Tibial nerve (tissue), 4 donors: ENCODE measurements at places on chromosomes 13 and 19.
A peak's percentile ranks its signal among the peaks of the same experiment; 100 is the strongest.

GRCh38 chr19:41870401-41870873 lies 6.6 kb upstream of the CD79A start:
- no peak for DNase-seq

DNA sequence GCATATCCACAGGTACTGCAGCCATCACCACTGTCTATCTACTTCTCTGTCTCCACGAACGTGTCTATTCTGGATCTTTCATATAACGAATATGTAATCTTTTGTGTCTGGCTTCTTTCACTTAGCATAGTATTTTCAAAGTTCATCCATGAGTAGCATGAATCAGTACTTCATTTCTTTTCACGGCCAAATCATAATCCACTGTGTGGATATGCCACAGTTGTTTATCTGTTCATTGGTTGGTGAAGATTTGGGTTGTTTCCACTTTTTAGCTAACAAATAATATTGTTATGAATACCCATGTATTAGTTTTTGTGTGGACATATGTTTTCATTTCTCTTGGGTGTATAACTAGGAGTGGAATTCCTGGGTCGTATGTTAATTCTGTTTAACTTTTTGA lies 14.4 kb downstream of the RGCC start:
- no peak for DNase-seq

DNA sequence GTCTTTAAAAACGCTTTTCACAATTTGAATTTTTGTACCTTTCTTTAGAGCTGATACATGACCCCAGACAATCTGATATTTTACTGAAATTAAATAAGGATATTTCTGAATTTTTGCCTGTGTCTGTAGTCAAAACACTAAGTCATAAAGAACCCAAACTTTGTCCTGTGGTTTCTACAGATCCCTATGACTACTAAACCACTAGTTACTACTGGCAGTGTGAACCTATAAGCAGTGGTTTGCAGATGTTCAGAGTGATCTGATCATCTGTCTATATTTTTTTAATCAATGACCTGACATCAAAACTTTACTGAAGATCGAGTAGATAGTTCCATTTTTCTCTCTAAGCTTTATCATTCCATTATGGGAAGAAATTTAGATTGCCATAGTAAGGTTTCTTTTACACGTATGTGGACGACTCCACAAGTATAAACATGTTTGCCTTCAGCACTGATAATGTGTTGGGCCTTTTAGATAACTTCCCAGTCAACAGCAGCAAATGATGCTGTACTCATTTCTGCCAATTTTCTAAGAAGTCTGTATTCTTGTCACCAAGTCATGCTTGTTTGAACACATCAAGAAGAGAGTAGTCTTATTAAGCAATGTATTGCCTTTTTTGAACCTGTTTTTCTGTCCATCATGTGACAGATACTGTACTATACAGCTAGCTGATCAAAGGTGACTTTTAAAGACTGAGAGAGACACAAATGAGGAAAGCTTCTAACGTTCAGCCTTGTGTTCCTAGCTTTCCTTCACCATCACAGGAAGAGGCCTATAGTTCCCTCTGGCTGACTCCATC lies 21.8 kb downstream of the POLR1D start:
- no peak for DNase-seq

GRCh38 chr19:18415178-18415867 lies 3.9 kb upstream of the SSBP4 start:
- DNase-seq: peak; percentile 69

GRCh38 chr19:48445256-48445605 lies 552 bp upstream of the GRWD1 start:
- no peak for DNase-seq

DNA sequence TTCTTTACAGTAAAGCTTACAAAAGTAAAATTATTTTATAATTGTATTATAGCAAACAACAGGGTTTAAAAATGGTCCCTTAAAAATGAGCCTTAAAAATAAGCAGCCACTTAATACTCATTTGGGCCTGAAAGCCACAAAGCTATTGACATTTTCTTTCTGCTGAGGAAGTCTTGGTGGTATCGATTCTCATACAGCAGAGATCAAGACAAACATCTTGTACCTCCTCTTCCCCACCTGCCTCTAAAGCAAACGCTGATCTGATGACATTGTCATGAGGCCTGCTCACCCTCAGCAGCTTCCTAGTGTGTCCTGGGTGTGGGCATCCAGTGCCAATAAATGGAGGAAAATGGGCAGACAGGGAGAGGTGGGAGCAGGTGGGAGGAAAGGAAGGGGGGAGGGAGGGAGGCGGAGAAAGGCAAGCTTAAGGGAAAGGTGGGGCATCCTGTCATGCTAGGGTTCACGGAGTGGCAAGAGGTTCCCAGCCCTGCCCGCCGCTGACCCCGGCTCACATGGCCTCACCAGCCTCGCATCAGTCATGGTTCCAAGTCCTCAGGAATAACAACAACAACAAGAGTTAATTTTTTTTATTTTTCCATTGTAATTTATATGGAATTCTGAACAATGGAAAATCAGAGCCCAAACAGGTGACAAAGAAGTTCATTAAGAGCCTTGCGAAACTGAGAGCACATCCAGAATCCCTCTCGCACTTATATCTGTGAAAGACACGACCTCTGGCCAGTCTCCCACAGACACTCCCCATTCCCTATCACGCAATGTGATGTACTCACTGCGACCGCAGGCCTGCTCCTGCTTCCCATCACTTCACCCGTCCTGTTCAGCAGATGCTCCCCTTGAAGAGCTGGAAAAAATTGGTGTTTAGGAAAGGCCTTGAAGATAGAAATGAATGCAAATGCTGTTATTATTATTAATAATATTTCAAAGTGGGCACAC lies 15.1 kb upstream of the ATP11A start:
- DNase-seq: no peak

DNA sequence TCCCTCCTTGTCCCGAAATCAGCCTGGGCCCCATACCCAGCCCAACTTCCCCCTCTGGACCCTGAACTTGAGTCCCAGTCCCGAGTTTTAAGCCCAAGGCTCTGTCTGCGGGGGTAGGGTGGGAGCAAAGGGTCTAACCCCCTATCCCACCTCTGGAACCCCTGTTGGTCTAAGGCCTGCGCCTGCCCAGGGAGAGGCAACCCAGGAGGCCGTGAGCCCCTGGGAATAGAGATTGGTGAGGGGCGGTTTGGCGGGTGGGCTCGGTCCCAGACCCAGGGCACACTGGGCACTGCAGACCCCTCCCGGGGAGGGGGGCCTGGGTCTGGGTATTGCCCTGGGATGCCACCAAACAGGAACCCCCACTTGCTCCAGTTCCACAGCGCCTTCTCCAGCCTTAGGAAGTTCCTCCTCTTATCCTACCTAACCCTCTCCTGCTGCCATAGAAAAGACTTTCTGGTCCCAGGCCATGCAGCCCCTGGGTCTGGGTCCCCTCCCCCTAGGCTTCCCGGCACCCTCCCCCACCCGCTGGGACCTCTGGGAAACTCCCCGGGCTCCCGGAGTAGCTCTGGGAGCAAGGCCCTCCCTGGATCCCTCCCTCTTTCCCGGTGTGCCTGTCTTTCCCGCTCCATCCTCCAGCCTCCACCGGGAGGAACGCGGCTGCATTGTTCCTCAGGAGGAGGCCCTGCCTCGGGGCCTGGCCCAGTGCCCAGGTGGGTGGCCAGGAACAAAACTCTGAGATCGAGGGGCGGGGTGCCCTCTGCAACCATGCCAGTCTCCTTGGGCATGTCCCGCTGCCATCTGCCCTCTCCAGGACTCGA lies 33.6 kb upstream of the NANOS3 start:
- DNase-seq: no peak

- DNase-seq: no peak
Measured at GRCh38 chr19:53374288-53374687, 8.8 kb downstream of the ZNF525 start.
